ENCODE measurements at places on chromosomes 2 and 18.

GRCh38 chr18:78722386-78722785, 257.2 kb upstream of the SALL3 start:
- DNase-seq: no peak

GRCh38 chr2:37880551-37880950, 44.5 kb upstream of the RMDN2 start:
- no peak for DNase-seq

DNA sequence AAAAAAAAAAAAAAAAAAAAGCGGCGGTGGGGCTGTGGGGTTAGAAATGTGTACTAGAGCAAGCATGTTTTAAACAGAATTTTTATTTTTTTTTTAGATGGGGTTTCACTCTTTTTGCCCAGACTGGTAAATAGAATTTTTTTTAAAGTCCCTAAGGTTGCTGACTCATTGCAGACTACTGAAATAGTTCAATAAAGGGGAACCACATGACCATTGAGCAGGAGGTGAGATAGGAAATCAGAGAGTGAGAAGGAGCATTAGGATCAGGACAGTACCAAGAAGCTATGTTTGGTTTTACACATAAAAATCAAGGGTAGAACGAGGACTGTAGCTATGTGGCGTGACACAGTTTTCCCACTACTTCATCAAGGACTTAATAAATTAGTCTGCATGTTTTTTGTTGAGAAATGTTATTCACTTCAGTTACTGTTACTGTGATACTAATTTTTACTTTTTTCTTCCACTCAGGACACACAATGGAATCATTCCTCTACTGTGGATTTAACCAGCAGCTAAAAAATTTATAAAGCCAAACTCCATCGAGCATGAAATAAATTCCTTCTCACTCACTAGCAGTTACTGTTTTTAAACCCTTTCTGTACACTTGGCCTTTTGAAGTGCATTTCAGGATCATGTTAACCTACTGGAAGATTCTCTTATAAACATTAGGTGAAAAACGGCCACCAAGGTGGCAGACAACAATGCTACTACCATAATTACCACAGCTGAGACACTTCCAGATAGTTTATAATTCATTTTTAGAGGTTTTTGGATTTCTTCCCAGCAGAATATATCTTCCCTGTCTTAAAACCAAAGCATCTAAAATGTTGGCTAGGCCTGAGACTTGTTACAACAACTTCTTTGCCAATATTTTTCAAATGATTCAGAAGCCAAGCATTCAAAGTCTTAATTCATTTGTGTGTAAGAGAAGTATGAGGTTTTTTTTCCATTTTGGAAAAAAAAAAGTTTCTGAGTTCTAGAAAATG, 33.2 kb downstream of the LAMA1 start:
- DNase-seq: no peak

GRCh38 chr18:2958819-2959298, 54.1 kb downstream of the LPIN2 start:
- DNase-seq: no peak

GRCh38 chr2:38750011-38750890, 910 bp downstream of the SRSF7 start:
- DNase-seq: peak; percentile 35

GRCh38 chr2:74423231-74424095, 1.9 kb downstream of the WDR54 start:
- no peak for DNase-seq

GRCh38 chr2:98025481-98026037, 29.8 kb upstream of the TMEM131 start:
- DNase-seq: no peak

GRCh38 chr18:44828080-44828479, 147.4 kb downstream of the SETBP1 start:
- DNase-seq: no peak

DNA sequence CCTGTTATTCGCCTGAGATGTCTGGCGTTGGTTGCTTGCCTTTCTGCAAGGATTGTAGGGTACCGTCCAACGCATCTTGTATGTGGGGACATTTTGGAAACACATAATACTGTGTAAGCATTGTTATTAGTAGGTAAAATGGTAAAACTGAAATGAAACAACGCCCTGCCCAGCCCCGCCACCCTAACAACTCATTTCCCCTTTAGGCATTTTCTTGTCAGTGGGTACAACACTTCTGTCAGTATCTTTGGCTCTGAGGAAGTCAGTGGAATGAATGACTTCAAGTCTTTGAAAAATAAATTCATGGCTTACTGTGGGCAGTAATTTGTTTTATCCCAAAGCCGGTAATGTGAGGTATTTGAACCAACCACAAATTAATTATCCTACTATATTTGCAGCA, 86.0 kb downstream of the FMNL2 start:
- DNase-seq: no peak

DNA sequence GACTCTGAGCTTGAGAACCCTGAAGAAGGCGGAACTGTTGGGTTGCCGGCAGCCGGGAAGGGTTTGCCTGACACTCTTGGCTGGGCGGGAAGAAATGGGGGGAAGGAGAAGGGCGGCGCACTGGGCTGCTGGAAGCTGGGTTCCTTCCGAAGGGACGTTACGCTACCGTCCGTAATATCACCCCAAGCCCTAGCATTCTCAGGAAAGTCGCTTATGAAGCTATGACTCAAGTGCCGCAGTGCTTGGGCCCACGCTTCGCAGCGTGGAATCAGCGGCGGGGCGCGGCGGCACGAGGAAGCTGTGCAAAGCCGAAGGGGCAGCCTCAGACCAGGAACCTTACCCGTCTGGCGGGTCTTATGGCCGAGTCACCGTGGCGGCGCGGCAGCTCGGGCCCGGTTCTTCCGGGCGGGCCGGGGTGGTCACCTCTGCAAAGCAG, 50.2 kb upstream of the SIGLEC15 start:
- DNase-seq: peak; percentile 7

- no peak for DNase-seq
These were observed 85.2 kb downstream of the HS1BP3 start for GRCh38 chr2:20565623-20566236.

GRCh38 chr2:85259879-85260278, 67.9 kb downstream of the TGOLN2 start:
- DNase-seq: no peak

GRCh38 chr2:176405477-176405876, 136.2 kb downstream of the MTX2 start:
- DNase-seq: no peak

DNA sequence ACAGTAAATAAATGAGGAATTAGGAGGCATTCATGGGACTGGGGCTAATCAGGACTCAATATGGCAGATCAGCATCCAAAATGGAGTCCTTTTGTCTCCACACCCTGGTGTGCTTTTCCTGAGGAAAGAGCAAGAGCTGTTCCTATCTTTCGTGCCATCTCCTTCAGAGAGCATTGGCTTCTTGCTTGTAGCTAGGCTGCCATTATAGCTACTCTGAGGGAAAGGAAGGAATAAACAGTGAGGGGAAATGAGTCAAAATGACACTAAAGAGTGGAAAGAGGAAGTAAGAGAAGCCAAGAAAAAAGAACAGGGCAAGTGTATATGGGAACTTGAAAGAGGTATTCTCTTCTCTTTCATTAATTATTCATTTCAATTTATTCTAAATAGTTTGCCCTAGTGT, 8.4 kb upstream of the NMI start:
- no peak for DNase-seq

- no peak for DNase-seq
These were observed 53.6 kb upstream of the ATL2 start for GRCh38 chr2:38430597-38431207.

- DNase-seq: no peak
These were observed 24.3 kb downstream of the SMAD7 start for GRCh38 chr18:48926420-48926857.

DNA sequence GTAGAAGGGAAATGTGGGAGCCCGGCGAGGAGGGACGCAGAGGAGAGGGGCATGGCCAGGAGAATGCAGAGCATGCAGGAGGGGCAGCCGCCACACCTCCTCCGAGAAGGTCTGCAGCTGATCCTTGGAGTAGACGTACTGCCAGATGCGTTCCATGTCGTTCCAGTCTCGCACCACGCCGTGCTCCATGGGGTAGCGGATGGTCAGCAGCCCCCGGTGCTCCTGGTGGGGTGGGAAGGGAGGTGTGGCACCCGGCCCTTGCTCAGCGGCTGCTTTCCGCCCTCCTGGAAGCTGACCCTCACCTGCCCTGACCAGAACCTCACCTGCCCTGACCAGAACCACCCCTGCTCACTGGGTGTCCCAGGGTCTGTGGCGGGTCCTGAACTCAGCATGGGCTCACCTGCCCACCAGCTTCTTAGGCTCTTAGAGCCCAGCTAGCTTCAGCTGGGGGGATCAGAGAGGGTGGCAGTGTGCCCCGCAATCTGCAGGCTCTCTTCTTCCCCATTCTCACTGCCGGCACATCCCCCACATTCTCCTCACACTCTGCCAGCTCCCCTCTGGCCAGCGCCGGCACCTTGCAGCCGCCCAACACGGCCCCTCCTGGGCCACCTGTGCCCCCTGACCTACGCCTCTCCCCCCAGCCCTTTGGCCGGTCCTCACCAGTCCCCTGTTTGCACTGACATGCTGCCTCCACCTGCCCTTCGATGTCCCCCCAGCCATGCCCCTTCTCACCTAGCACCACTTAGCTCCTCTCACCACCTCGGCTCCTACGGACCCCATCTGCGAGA, 4.4 kb downstream of the ACTR1B start:
- no peak for DNase-seq

DNA sequence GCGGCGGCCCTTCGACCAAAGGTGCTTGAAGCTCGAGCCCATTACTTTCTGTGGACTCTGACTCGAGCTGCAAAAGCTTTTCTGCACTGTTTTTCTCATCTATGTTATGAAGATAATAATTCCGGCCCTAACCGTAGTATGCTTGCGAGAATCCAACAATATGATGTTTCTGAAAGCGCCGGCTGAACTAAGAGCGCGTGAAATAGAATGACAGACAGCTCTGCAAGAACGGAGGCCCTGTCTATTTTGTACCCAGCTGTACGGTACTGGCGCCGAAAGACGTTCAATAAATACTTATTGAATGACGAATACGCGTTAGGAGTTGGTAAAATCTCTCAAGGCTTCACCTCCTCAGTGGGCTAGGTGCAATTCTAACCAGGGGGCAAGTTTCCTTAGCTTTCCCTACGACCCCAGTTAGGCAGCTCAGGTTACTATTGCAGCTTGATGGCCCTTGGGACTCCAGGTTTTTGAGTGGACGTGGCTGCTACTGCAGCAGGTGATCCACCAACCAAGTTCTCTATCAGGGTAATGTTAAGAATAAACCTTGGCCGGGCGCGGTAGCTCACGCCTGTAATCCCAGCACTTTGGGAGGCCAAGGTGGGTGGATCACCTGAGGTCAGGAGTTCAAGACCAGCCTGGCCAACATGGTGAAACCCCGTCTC, 570 bp downstream of the SCRN3 start:
- DNase-seq: no peak

- DNase-seq: no peak
These were observed 54.3 kb downstream of the R3HDM1 start for GRCh38 chr2:135585586-135585985.

DNA sequence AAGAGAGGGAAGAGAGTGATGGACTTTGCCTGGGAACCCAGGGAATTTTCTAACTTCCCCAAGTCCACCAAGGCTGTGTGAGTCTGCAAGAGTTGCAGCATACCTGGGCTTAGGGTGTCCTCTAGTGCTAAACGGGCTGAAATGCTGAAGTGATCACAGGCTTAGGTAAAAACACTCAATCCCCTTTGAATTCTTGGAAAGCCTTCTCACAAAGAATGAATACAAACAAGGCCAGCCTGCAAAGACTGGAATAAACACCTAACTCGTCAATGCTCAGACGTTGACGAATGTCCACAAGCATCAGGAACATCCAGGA, 30.0 kb upstream of the BMP10 start:
- DNase-seq: no peak

DNA sequence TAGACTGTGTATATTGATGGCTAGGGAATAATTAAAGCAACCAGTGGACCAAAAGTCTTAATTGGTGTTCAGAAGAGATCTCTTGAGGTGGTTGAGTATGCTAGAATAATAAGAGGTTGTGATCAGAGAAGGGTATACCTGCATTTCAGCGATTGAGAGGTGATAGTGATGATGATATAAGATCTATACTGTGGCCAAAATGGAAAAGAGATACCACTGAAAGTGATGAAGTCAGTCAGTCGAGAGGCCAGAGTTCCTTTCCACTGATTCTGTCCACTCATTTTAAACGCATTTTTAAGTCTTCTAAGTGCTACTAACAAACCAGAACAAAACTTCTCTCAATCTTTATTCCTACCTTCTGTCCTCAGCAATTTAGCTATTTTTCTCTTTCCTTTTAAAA, 32.9 kb downstream of the ACTR3 start:
- no peak for DNase-seq

- DNase-seq: no peak
These were observed 346.2 kb upstream of the MEX3C start for GRCh38 chr18:51543658-51544155.

- DNase-seq: no peak
These were observed 264.8 kb downstream of the ANAPC1 start for GRCh38 chr2:111618978-111619902.

- DNase-seq: no peak
These were observed 163.9 kb downstream of the COL4A4 start for GRCh38 chr2:227000123-227000522.

GRCh38 chr2:10579441-10579840, 110.3 kb downstream of the NOL10 start:
- DNase-seq: no peak

- DNase-seq: no peak
These were observed 111.8 kb upstream of the SP3 start for GRCh38 chr2:174076975-174077374.

DNA sequence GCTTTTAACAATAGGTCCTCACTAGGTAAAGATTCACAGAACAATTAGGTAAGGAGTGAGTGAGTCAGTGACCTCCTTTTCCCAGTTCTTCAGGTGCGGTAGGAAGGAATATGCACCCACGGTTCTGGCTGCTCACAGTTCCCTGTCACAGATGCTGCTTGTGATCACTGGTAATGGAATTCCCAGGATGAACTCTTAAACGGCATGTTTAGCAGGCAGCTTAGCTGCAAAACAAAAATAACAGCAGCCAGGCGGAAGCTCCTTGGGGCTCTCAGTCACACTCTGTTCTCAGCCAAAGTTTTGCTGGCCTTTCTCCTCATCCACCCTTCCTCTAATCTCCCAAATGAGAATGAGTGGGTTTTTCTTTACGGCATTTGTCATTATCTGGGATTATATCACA, 274.5 kb downstream of the MYT1L start:
- DNase-seq: no peak

DNA sequence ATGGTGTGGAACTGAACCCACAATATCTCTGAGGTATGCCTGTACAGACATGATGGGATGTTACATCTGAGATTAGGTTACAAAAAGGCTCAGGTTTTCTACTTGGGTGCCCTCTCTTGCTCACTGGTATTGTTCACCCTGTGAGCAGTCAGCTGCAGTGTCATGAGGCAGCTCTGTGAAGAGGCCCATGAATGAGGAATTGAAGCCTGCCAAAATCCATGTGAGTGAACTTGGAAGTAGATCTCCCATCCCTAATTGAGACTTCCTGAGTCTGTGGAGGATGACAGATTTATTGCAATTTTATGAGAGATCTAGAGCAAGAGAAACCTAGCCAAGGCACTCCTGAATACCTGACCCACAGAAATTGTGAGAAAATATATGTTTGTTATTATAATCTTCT, 404.9 kb upstream of the ZEB2 start:
- DNase-seq: no peak

GRCh38 chr2:140269000-140269399, 1488.8 kb upstream of the NXPH2 start:
- DNase-seq: no peak

- DNase-seq: no peak
These were observed 258.3 kb downstream of the SS18 start for GRCh38 chr18:25832001-25832604.

- DNase-seq: no peak
These were observed 29.0 kb downstream of the PTPRM start for GRCh38 chr18:7596147-7596546.
